ENCODE measurements at places on chromosomes 13 and 19.

- DNase-seq, result no peak
These were observed 378 bp downstream of the TLE6 start for GRCh38 chr19:2977746-2978138.

DNA sequence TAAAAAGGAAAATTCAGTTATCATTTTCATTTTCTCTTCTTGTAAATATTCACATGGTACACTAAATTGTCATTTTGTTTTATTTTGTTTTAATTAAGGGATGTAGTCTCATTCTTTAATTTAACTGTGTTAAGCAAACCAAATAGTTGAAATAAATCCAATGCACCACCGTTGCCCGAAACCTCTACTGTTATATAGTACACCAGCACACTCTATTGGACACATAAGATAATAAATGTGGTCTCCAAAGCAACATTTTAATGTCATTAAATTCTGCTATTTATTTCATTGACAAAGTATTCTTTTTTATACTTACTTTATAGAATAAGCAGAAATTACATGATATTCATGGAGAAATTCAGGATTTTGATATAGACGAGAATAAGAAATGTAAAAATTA lies 156.4 kb upstream of the FREM2 start:
- peak; percentile 50 for DNase-seq

GRCh38 chr13:100244431-100244830 lies 155.5 kb downstream of the PCCA start:
- DNase-seq, result no peak

DNA sequence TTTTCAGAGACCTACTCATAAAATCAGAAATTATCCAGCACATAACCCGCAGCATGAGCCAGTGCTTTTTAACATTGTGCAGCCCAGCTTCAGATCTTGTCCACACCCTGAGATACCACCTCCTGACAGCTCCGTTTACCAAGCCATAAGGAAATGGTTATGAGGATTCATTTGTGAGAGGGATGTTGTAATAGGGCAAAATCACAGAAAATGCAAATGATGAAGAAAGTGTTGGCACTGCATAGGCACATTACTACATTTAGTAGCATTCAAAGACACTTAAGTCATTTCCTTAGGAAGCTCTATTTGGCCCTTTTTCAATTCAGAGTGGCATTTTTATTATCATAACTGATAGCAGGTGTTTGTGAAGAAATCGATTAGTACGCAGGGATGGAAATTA lies 277.5 kb downstream of the DNAJC15 start:
- peak; percentile 67 for DNase-seq

DNA sequence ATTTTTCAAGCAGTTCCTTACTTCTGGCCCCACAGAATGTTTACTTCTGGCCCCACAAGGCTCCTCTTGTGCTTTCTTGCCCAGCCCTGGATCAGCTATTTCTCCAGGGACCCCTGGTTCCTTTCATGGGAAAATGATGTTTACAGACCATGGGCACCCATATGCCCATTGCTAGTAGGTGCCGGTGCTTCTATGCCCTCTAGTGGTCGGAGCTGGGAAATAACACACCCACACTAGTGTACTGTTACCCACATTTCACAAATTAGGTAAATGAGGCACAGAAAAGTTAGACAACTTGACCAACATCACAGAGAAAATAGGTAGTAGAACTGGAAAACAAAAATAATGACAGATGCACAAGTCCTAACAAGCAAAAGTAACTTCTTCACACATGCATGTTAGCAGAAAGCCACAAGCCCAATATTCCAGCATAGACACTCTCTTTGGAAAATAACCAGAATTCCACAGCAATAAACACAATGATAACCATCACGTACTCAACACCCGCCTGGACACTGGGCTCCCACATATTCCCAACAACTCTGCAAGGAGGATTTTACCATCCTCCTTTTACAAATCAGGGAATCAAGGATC lies 1.3 kb upstream of the CEACAM6 start:
- peak; percentile 10 for DNase-seq

GRCh38 chr13:80740071-80740470 lies 399.1 kb upstream of the SPRY2 start:
- no peak for DNase-seq

GRCh38 chr19:7722231-7722651 lies 9.7 kb downstream of the CLEC4G start:
- no peak for DNase-seq

GRCh38 chr19:57249329-57249728 lies 8.9 kb downstream of the ZNF805 start:
- no peak for DNase-seq

DNA sequence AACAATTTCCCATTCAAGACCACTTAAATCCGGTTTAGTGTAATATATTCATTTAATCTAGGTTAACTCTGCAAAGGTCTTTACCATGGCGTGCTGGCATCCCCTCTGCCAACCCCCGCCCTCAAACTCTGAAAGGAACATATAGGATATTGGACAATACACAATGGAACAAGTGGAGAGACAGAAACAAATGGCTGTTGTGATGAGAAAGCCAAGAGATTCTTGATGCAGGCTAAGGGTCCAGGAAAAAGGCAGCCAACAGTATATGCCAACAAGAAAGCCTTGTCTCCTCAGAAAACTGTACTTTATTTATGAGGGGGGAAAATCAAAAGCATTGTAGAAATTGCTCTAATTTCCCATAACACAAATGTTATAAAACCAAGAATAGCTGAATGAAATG lies 407.3 kb upstream of the SGCG start:
- DNase-seq, result no peak

DNA sequence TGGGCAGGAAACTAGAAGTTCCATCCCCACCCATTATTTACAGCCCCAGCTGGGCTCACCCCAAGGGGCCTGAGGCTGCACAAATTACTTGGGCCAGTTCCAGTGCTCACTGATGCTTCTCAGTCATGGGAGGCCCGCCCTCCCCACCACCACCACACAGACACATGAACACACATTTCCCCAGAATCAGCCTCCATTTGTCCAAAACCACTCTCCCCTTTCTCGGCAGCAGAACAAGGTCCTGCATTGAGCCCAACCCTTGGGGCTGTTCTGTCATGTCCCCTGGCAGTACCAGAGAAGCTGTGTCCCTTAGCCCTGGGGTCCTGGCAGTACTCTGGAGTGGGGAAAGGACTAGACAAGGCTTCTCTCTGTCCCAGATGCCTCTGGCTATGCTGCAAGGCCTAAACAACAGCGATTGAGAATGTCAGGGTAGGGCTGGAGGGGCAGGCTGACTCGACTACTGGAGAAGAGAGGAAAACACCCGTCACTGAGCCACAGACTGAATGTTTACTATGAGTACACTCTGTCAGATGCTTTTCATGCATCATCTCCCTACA lies 21.8 kb downstream of the SAMD4B start:
- DNase-seq, result peak; percentile 62

- no peak for DNase-seq
These were observed 132.5 kb downstream of the ZNF675 start for GRCh38 chr19:23554548-23554947.

GRCh38 chr19:1073063-1073955 lies 6.3 kb downstream of the ARHGAP45 start:
- no peak for DNase-seq

DNA sequence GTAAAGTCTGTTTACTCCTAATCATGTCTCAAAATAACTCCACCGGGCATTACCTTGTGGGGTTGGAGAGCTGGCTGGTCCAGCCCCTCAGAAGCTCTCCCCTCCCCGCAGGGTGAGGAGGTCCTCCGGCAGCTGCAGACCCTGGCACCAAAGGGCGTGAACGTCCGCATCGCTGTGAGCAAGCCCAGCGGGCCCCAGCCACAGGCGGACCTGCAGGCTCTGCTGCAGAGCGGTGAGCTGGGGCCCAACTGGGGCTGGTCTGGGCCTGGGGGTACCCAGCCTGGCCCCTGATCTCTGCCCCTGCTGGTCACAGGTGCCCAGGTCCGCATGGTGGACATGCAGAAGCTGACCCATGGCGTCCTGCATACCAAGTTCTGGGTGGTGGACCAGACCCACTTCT lies 20.2 kb downstream of the HIPK4 start:
- no peak for DNase-seq

GRCh38 chr19:19578252-19578651 lies 40.2 kb downstream of the CILP2 start:
- DNase-seq, result no peak

DNA sequence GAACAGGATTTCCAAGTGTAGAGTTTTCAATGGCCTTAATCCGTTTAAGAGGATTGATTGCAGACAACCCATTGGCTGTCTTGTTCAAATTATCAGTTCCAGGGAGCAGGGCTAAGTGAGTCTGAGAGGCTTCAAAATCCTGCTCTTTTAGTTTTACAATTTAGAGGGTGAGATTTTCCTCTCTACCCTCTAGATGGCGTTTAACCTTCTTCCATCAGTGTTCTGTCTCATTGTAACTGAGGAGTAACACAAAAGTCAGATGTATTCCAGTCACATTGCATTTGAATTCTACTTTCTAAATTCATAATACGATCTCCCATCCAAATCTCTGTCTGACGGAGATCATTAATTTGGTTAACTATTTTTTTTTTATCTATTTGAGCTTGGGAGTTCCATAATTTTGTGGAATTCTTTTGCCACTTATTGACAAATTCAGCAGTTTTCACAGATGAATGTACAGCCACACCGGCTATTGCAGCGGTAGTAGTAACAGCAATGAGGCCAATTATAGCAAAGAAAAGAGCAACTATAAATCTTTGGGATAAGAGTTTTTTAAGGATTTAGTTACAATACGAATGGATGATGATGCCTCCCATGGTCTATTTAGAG lies 7.8 kb upstream of the C19orf84 start:
- peak; percentile 9 for DNase-seq

GRCh38 chr13:23709536-23709935 lies 139.3 kb downstream of the TNFRSF19 start:
- DNase-seq, result peak; percentile 30

DNA sequence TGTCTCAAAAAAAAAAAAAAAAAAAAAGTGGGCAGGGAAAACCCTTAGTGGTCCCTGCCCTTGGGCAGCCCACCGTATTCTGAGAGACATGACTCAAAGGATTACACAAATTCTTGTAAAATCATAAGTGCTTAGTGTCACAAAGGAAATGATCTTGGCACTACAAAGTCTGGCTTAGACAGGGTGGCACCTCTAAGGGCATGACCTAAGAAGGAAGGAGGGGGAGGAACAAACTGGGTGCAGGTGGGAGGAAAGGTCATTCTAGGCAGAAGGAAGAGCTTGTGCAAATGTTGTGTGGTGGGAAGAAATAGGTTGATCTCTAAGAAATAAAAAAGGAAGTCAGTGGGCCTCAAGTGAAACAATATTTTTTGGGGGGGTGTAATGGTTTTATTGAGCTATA lies 10.4 kb downstream of the PNPLA6 start:
- no peak for DNase-seq

GRCh38 chr13:39524795-39525194 lies 78.2 kb downstream of the LHFPL6 start:
- no peak for DNase-seq

DNA sequence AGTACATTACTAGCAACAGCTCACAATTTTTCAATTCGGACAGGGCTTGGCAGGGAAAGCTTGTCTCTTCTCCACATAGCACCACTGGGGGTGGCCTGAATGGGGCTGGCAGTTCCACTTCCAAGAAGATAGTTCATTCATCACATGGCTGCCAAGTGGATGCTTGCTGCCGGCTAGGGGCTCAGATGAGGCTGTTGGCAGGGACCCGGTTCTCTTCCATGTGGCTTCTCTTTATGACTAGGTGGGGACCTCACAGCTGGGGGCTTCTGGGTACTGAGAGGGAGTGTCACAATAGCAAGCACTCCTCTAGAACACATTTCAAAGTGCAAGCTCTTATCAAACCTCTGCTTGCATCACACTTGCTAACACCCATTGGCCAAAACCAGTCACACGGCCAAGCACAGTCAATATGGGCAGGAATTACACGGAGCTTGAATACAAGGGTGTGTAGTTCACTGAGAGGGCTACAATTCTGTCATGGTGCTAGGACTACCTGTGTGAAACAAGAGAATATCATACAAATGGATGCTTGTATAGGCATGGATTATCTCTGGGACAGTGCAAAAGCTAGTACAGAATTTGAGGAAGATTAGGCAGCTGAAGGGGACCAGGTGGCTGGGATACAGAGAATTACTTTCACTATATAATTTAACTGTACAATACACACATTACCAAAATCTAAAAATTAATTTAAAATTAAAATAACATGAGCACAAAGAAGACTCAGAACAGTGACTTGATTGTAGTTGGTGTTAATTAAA lies 32.3 kb downstream of the ATP7B start:
- DNase-seq, result no peak

- no peak for DNase-seq
These were observed 2.2 kb downstream of the ANGPTL6 start for GRCh38 chr19:10100163-10100785.

DNA sequence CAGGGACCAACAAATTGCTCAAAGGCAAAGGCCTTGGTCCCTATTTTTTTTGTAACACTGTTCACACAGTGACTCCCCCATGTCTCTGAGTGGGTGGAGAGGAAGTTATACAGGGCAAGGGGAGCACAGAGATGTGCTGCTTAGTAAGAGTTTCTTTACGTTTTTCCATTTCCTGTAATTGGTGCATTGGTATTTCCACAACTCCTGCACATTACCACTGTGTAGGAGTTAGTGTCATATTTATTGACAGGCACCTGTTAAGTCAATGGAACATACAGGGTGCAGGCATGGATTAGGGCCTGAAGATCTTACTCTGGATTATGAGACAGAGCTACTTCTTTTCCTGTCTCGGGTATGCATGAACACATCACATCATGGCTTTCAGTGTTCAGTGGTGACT lies 45.2 kb downstream of the SOX21 start:
- no peak for DNase-seq

- no peak for DNase-seq
These were observed 48.3 kb downstream of the LATS2 start for GRCh38 chr13:21012841-21013681.

DNA sequence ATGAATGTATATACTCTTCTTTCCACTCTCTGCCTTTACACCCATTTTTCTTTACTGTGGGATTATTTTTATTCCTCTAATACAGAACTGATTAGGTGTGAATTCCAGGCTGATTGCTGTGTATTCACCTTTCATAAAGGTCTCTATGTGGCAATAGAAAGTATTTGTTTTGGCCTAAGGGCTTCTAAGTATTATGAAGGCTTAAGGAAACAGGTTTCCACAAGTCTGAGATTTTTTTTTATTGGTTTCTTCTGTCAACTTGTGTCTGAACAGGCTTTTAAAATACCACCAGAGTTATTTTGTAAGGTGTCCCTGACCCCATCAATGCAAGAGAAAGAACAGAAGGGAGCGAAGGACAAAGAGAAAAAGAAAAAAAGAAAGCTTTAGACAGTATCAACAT lies 1102.0 kb upstream of the SPRY2 start:
- DNase-seq, result no peak

- DNase-seq, result peak; percentile 26
These were observed 96.5 kb downstream of the UGGT2 start for GRCh38 chr13:95956589-95957148.

Data from fibroblast of skin of abdomen (primary cell).